Neuronal stem cell (in vitro differentiated cells): ENCODE measurements at places on chromosomes 12 and 14.

DNA sequence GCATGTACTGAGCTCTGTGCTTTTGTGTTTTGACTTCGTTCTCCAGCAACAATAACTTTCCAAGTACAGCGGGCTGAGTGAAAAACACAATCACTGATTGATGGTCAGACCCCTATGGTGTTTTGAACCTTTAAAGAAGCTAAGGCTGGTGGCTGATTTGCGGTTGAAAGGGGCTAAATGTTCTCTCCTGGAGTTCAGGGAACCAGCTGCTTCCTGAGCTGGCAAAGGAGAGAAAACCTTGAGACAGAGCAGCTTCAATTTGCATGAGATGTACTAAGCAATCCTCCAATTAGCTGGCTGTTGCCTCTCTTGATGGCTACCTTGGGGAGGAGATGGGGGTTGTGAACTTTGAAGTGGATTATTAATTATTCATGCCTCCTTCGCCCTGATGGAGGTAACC, 546.7 kb upstream of the SEL1L start:
- no peak for DNase-seq

- DNase-seq = peak; percentile 76
These were observed 486.7 kb downstream of the APAF1 start for GRCh38 chr12:99131751-99132199.

GRCh38 chr12:48000878-48001504, 3.3 kb downstream of the COL2A1 start:
- DNase-seq = peak; percentile 37

- no peak for DNase-seq
These were observed 10.2 kb downstream of the RIN3 start for GRCh38 chr14:92523752-92524151.

DNA sequence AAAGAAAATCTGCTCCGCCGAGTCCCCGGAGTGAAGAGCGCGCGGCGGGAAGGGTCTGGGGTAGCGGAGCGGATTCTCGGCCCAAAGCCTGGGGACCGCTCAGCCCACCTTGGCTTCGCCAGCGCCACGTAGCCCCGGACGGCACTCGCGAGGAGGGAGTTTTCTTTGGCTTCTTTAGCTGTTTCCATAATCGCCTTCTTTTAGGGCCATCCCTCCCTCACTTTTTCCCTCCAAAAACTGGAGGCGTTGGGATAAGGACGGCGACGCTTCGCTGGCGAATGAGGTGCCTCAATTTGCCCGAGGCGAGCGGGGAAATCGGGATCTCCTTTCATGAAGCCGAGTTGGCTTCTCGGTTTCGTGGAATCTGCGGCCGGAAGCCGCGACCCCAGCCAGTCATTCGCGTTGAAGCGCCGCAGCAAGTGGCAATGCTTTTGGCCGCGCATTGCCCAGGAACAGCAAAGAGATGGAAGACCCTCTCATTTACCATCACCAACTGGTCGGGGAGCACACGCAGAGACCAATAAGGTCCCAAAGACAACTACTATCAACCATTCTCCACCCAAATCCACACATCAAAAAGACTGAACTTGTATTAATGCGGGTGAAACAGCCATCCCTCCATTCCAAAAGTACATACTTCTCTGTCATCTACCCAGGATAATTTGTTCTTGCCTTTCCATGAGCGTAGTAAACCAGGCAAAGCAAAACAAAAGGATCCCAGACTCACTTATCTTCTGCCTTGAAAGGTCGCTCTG, 8.4 kb upstream of the SIX1 start:
- DNase-seq = peak; percentile 21

GRCh38 chr14:99258876-99259726, 12.9 kb downstream of the BCL11B start:
- DNase-seq = no peak

DNA sequence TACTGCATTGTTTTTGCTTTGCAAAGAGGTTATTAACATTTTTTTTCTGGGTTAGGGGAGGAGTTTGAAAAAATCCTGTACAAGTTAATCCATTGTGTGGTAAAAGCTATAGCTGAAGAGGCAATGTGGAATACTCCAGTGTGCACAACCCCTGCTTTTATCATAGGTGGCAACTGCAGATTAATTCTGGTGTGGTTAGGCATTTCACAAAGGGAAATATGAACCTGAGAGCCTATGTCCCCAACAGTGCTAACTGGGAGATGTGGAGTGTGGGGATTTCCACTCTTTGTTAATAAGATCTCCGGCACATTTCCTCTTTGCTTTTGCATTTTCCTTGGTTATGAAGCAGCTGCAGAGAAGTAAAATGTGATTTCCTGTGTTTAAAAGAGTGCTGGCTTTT, 33.6 kb downstream of the PRORP start:
- DNase-seq = no peak

DNA sequence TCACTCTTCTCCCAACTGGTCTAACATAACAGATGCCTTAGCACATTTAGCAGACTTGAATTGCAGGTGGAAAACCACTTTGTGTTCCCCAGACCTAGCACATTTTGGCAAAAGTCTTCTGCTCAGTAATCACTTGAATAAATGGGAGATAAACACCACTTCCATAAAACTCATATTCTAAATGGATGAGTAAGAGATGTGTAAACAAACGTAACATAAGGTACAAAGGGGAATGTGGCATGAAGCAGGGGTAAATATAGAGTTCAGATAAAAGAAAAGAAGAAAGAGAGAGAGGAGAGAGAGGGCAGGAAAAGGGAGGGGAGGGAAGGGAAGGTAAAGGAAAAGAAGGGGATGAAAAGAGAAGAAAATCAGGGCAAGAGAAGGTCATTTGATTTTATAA, 17.0 kb upstream of the KERA start:
- DNase-seq = no peak

DNA sequence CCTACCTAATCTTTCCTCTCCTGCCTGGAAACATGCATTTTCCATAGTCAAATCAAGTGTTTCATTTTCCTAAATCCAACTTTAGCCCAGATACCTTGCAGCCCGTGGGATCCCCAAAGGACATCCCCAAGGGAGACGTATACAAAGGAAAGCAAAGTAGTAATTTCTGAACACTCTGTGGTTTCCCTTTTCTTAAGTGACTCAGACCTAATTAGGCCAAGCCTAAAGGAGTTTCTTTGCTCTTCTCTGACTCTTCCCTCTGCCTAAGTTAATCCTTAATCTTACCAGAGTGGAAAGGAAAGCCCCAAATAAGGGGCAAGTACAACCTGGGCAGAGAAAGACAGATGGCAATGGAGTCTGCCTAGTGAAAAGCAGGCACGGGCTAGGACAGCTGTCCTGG, 250.3 kb downstream of the SPTSSA start:
- DNase-seq = no peak

GRCh38 chr14:66117600-66117999, 368.6 kb upstream of the CCDC196 start:
- no peak for DNase-seq

- DNase-seq = no peak
These were observed 13.0 kb upstream of the DHRS7 start for GRCh38 chr14:60178164-60178563.

DNA sequence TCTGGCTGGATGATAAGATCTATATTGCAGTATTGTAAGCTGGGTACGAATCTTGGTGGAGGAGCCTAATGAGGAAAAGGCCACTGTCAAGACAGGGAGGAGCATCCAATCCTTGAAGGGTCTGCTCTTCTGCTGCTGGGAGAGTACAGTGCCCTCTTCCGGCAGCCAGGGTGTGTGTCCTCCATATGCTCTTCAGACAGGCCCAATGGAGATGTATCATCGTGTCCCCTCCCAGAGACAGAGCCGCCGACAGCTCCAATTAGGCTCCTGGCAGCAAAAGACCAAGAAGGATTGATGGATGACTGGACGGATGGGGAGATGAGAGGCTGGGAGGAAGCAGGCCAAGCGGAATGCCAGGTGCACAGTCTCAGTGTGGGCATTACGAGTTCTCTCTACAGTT, 51.6 kb upstream of the PIWIL1 start:
- DNase-seq = no peak

DNA sequence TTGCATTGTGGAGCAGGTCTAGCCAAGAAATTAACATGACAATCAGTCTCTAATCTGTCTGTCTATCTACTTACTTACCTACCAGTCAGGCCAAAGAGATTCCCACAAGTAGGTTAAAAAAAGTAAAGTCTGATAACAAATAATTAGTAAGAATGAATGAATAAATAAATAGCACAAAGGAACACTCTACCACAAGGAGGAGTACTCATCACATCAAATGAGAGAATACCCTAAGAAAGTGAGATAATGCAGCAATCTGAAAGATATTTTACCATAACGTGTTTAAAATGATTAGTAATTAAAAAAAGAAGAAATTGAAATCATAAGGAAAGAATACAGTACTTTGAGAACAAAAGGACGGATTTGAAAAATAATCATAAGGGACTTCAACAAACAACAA, 187.2 kb downstream of the SYNE2 start:
- DNase-seq = no peak

GRCh38 chr12:71721783-71722505, 32.7 kb upstream of the RAB21 start:
- DNase-seq = no peak

- no peak for DNase-seq
These were observed 188.5 kb upstream of the KRR1 start for GRCh38 chr12:75699728-75700496.

DNA sequence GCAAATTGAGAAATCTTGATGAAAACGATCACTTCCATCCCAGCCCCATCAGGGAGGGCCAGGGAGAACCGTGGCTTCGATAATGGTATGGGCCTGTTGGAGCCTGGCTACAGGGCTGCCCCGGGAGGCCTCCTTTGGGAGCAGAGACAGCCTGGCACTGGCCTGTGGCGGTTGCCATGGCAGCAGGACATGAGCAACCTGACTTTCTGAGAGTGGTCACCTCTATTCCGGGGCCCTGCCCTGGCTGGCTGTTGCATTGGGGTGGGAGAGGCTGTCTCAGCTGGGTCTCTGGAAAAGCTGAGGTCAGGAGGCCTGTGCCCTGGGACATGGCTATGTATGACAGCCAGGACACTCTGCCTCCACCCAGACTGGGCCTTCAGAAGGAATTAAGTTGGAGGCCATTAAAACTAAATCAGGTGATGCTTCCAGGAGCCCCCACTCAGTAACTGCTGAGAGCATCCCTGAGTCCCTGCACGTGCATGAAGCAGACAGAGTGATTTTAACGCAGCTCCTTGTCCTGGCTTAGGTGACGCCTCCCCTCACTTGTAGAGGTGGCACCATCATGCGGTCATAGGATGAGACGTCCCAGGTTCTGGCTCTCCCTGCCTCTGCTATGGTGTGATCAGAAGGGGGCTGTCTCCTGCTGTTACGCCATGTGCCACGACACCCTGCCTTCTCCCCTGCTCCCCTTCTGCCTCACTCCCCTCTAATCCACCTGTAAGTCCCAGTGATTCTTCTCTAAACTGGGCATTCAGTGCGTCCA, 126.3 kb downstream of the SLC25A47 start:
- DNase-seq = no peak

- DNase-seq = no peak
These were observed 128.4 kb downstream of the METTL25 start for GRCh38 chr12:82486524-82487235.

DNA sequence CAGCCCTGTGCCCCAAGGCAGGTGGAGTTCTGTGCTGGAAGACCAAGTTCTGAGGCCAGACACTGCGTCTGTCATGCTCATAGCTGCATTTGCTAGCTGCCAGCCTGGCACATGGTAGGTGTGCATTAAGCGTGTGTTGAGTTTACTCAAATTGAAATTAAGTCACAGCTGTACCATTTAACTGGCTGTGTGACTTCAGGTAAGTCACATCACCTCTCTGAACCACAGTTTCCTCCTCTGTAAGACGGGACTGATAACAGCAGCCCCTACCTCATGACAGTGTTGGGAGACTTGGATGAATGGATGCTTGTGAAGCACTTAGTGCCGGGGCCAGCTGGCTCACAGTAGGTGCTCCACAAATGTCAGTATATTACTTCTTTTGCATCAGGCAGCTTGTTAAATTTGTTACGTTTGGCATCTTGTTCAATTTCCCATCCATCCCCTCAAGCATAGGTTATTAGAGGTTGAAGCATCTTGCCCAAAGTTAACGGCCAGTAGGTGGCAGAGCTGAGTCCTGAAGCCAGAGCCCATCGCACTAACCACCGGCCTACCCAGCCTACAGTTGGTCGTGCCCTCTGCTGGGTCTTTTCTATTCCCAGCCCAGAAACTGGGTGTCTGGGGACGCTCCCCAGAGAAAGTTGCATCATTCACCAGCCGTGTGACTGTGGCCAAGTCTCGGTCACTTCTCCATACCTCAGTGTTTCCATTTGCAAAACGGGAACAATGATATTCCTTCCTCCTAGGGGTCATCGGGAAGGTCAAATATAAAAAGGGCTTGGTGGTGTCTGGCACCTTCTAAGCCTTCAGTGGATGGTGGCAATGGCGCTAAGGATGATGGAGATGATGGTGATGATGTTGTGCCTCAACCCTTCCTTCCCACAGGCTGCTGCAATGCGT, 4.5 kb downstream of the DAO start:
- no peak for DNase-seq

DNA sequence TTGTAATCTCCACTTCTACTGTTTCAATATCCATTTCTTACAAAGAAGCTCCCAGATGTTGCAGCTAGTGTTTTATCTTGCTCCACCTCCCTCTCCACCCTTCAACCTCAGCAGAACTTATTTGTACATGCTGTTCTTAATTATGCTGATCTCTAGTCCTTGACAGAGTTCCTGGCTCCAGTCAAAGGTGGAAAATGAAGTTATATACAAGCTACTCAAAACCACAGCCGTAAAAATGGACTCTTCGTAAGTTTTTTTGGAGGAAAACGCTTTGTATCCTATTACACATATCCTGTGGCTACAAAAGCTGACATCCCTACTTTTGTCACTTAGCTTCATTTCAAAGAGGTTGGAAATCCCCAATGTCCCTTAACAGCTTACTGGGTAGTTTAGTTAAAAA, 1.3 kb downstream of the CLEC1A start:
- no peak for DNase-seq

DNA sequence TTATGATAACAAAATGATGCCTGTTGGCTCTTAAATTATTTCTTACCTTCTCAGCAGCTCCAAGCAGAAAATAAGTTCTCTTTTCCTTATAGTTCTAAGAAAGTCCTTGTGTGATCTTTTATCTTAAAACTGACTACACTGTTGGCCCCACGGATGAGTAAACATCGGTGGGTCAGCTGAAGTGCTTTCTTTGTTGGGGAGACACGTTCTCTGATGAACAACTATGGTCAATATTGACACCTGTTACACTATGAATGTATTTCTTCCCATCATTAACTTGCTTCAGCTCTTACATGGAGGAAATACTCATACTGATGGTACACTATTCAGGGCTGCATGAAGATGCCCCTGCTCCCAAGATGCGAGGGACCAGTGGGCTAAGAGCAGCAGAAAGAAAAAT, 110.8 kb upstream of the EEA1 start:
- DNase-seq = no peak
